ENCODE measurements at places on chromosomes 3 and 15. TPM values are rescaled to one million over a fixed set of nuclear protein-coding genes. Genes with fewer than 3 reads are reported as not detected.

- no peak for DNase-seq
These were observed 2.7 kb downstream of the TYRO3 start for GRCh38 chr15:41561777-41562145.

DCP1A gene
- total RNA-seq: 45.8 TPM

P2RY14 gene
- 0.25 TPM for total RNA-seq

- DNase-seq: peak; percentile 77
These were observed 91.3 kb downstream of the SHQ1 start for GRCh38 chr3:72756900-72757299.

- DNase-seq: no peak
These were observed 71.6 kb downstream of the CLASP2 start for GRCh38 chr3:33646406-33646805.

GRCh38 chr15:53611145-53611920 is 148.1 kb downstream of the WDR72 start:
- DNase-seq: no peak

DNA sequence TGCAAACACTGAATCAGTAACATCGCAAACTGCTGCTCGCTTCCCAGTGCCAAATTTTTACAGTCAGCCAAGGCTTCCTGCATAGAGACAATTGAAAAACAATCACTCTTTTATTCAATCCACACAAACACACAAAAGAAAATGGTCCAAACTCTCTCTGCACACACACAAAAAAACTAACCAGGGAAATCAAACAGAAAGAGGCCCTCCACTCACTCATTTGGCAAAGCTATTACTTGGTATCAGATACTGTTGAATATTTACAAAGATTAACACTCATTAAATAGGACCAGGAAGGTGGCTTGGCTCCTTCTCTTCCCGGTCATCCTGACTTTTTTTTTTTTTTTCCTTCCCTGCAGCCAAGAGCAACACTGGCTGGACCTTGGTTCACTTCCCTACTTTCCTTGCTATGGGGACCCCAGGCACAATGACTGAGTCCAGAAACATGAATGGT is 62.4 kb upstream of the SPATA12 start:
- no peak for DNase-seq

DNA sequence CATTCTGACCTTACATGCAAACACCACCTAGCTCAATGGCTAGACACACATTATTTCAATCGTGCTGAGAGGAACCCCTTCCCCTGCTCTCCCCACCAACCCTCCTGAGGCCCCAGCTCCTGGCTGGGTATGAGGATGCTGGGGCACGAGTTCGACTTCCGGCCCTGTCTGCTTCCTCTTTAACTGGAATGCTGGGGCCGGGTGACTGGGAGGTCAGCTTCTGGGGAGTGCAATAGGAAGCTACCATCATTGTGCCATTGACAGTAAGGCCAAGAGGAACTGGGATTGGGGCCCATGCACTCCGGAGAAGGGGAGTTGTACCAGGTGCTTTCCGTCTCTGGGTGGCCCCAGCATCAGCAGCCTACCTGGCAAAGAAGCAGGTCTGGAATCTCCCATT is 15.6 kb upstream of the TLE3 start:
- no peak for DNase-seq

TMEM207 gene
- not detected for total RNA-seq

ENTPD3 gene
- total RNA-seq: not detected

DNA sequence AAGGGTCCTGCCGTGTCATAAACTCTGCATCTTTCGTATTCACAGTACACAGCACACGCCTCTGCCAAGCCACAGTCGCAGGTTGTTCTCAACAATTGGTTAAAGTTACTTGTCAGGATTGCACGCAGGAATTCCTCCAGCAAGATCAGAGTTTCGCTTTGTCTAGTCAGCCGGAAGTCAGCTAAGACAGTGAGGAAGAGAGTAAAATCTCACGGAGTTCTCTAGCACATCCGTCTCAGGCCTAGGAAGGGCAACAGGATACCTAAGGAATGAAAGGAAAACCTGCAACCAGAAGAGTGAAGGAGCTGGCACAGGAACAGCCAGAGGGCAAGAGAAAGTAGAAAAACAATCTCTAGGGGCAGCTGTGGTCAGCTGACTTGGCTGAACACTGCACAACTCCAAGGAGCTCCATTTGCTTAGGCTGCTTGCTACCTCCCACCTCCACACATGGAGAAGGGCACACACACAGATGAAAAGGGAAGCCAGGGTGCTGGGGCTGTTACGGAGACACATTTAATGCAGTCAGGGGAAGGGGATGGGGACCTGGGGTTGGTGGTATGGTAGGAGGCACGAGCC is 23.7 kb downstream of the RORA start:
- no peak for DNase-seq

DNA sequence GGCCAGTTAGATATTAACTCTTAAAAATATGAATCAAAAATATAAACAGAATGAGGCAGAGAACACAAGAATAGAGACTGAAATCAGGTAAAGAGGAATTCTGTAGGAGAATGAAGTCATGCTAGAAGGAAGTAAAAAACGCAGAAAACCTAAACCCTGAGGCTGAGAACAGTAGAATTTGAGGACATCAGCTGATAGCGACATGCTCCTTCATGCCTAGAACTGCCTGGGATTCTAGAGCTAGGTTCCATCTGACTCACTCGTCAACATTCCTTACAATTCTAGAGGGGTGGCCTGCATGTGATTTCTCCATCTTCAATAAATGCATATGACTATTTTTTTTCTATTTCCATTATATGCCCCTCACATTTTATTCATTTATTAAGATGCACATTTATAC is 343.0 kb downstream of the ROBO1 start:
- DNase-seq: no peak

- DNase-seq: no peak
These were observed 36.3 kb downstream of the SRGAP3 start for GRCh38 chr3:9213019-9213634.

SMAD3 gene
- 47.1 TPM for total RNA-seq

ELP6 gene
- 18.1 TPM for total RNA-seq

DNA sequence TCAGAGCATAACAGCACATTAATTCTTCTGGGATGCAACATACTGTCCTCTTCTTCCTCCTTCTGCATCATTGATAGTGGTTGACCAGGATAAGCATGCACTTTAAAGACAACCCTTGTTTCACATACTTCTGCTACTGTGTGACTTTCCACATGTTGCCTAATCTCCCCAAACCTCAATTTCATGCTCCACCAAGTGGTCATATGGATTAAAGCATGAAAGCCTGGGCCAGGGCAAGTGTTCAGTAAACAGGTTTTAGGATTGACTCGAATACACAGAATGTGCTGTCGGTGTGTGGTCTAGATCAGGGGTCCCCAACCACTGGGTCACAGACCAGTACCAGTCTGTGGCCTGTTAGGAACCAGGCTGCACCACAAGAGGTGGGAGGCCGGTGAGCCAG is 22.5 kb upstream of the BFSP2 start:
- no peak for DNase-seq

DNA sequence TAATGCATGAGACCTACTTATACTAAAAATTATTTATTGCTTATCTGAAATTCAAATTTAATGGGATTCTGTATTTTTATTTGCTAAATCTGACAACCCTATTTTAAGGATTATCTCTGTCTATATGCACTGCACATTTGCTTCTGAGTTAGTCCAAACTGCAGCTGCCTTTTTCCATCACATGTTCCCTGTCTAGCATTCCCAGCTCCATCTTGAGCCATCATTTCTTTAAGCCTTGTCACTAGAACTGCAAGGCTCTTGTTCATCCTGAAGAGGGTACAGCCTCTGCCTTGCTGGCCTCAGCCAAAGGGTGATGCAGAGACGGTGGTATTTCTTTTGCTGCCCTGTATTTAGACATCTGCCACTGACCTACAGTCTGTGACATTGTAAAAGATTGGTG is 125.8 kb upstream of the STT3B start:
- no peak for DNase-seq

- no peak for DNase-seq
These were observed 52.5 kb downstream of the RPL39L start for GRCh38 chr3:187086831-187087230.

CEMIP gene
- total RNA-seq: 0.07 TPM

GRCh38 chr15:73946046-73946721 is 19.9 kb downstream of the LOXL1 start:
- no peak for DNase-seq

IL5RA gene
- not detected for total RNA-seq

DNA sequence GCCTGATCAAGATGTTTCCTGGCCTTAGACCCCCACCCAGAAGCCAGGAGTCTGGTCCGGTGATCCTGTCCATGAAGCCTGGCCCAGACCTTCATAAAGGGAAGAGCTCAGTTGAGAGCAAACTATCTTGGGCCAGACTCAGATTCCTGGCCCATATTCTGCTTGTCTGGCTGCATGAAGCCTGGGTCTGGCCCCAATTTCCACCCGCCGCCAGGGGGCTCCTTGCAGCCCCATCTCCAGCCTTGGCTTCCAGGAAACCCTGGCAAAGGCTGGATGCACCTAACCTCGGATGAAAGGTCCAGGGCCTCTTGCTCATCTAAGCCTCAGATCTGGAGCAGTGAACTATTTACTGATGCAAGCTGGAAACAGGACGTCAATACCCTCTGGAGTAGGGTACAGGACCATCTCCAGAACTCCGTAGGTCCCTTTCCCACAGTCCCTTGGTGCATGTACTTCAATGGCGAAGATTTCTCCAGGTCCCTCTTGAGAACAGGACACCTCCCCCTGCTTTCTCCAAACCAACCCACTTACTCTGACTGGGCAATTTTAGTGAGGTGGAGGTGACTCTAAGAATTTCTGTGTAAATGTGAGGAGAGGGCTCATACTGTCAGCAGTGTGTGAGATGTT is 5.6 kb downstream of the FOXL2 start:
- DNase-seq: no peak

CD86 gene
- 6.9 TPM for total RNA-seq

DUOXA1 gene
- total RNA-seq: 0.40 TPM

SOX14 gene
- not detected for total RNA-seq

KNG1 gene
- total RNA-seq: not detected

DNA sequence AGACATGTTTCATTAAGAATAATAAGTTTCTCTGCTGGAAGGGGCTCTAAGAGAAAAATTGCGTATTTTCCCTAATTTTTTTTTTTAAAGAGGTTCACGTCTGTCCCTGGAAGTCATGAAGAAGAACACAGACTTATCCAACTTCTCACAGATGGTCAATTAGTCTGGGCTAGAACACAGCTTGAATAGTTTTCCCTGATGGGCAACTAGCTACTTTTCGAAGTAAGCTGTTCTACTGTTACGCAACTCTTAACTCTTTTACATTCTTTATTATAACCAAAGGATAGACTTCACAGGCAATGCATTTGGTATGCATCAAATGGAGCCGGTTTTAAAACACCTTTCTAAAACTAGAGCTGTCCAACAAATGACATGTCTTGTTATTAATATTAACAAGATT is 144.2 kb upstream of the TNIK start:
- no peak for DNase-seq

- no peak for DNase-seq
These were observed 77.0 kb upstream of the RBMS3 start for GRCh38 chr3:29203851-29204250.

IL17RC gene
- total RNA-seq: 1.5 TPM

- DNase-seq: no peak
These were observed 1.4 kb downstream of the CEMIP start for GRCh38 chr15:80780416-80781221.

GRCh38 chr3:187021748-187022402 is 91.5 kb downstream of the ST6GAL1 start:
- no peak for DNase-seq

- DNase-seq: no peak
These were observed 63.7 kb upstream of the CRTC3 start for GRCh38 chr15:90465930-90466567.

- no peak for DNase-seq
These were observed 185.6 kb downstream of the FAM43A start for GRCh38 chr3:194871143-194871863.
